ENCODE measurements at places on chromosomes 11 and 22.

DNA sequence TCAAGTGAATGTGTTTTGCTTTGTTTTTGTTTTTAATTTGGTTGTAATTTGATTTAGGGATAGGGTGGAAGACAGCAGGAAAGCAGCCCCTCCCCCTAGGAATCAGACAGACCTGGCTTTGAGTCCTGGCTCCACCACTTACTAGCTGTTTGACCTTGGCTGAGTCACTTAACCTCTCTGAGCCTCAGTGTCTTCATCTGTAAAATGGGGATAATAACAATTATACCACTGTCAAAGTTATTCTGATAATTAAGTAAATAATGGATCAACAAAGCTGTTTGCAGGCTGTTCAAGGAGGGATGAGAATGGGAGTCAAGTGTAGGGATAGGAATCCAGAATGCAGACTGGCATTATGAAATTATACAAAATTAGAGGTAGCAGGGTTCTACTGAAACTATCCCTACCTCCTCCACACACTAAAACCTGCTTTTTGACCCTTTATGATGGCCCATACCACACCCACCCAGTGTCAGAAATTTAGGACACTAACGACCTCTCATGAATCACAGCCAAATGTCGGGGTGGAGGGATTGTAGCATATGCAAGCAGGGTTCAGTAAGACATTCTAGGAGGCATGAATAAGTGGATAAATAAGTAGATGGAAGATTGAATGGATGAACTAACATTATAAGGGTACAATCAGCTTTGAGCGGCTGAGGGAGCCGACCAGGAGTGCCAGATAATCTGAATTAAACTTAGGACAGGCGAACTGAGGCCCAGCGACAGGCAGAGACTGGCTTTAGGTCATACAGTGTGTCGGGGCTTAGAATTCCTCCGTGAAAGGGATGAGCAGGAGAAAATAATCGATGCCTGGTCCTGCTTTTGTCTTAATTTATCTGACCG lies 974 bp downstream of the ANAPC15 start:
- DNase-seq, result no peak

DNA sequence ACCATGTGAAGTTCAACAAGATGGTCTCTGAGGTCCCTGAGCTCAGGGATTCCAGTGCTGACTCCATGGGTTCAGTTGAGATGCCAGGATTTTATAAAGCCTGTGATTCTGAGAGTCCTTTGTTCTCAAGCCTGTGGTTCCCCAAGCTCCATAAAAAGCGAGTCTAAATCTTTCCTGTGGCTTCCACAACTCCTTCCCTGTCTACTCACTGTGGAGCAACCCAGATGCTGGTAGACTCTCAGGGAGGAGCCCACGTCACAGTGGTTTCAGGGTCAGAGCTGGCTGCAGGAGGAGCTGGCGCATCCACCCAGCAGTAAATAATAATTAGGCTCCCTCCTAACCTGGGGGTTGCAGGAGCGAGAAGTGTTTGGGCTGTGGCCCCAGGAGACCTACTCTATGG lies 2.0 kb upstream of the RELT start:
- no peak for DNase-seq

- DNase-seq, result no peak
Measured at GRCh38 chr11:13762718-13763117, 94.2 kb downstream of the FAR1 start.

DNA sequence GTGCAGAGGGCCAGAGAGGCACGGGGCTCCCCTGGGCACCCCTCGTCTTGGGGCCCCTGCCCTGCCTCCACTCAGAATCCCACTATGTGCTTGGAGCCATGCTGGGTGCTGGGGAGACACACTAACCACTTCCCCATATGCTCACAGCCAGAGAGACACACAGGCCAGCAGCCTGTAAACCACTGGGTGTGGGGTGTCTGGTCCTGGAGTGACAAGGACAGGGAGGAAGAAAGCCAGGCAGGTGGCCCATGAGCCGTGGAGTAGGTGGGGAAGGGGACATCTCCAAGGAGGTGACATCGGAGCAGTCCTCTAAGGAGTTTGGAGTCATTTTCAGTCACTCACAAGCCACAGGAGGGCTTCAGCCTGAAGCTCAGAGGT lies 58.9 kb downstream of the CDKN1C start:
- peak; percentile 38 for DNase-seq

DNA sequence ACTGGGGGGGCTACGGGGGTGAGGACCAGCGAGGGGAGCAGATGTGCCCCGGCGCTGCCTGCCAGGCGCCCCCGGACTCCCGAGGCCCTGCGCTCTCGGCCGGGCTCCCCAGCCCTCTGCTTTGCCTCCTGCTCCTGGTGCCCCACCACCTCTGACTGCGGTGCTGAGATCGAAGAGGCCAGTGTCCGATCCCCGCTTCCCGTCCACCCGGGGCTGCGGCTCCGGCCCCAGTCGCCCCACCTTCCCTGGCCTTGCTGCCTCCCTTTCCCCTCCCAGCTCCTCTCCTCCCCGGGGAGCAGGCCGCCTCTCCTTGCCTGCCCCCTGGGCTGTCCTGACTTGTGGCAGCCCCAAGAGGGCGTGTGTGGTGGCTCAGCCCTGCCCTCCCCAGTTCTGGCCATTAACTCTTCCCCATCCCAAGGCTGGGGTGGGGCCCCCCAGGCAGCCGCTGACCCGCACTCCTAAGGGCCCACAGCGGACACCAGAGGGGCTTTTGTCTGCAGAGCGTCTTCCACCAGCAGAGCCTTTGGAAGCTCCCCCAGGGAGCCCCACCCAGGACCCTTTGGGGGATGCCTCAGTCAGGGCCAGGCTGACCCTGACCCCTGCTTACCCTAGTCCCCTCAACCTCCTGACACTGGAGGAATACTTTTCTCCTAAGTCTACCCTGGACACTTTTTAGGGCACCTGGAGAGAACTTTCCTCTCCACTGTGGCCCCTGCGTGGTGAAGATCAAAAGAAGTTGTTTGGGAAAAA lies 16.6 kb downstream of the RTN4RL2 start:
- DNase-seq, result peak; percentile 81

- no peak for DNase-seq
Measured at GRCh38 chr22:29663180-29663821, 56.5 kb upstream of the CABP7 start.

DNA sequence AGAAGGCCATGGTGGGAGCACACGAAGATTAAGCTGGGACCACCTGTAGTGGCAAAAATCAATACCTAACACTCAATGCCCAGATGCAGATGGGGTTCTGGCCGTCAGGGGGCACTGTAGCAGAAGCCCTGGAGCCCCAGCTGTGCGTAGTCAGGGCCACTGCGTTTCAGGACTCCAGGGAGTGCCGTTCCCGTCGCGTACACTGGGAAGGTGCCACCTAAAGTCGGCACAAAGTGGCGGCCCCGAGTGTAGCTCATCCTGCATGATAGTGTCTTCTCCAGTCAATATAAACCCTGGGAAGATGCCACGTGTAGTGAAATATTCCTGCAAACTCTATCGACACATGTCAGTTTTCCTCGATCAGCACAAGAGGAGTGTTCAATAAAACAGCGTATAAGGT lies 123.8 kb upstream of the NTM start:
- peak; percentile 36 for DNase-seq

DNA sequence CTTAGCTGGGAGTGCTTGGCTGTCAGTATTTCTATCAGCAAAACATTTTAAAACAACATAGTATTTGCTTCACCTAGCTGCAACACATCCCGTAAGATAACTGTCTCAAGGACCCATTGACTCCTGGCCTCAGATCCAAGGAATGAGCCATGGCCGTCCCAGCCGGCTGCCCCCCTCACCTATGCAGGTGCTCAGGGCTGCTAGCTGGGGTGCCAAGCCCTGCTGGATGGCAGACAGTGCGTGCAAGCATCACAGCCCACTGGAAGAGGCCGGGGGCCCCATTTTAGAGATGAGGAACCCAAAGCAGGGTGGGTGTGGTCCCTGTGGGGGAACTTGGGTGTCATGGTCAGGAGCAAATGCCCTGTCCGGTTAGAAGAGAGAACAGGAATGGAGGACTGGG lies 8.5 kb downstream of the PSMC3 start:
- DNase-seq, result no peak

- DNase-seq, result no peak
Measured at GRCh38 chr11:3201677-3202181, 16.9 kb downstream of the MRGPRG start.

DNA sequence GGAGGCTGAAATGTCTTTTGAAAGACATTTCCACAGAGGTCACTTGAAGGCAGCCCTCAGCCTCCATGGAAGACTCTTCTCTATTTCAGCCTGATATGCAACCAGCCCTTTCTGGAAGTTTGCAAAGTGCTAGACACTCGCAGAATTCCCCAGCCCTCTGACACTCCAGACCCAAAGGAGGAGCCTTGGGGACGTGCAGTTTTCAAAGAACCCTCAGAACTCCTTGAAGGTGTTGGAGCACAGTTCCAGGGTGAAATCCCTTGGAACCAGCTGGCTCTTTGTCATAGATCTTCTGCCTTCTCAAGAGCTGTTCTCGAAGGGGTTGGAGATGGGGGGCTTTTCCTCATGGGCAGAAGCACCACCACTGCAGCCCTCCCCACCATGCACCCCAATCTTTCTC lies 19.6 kb downstream of the SPATA19 start:
- DNase-seq, result no peak

GRCh38 chr11:118068206-118068944 lies 8.5 kb upstream of the TMPRSS4 start:
- no peak for DNase-seq

DNA sequence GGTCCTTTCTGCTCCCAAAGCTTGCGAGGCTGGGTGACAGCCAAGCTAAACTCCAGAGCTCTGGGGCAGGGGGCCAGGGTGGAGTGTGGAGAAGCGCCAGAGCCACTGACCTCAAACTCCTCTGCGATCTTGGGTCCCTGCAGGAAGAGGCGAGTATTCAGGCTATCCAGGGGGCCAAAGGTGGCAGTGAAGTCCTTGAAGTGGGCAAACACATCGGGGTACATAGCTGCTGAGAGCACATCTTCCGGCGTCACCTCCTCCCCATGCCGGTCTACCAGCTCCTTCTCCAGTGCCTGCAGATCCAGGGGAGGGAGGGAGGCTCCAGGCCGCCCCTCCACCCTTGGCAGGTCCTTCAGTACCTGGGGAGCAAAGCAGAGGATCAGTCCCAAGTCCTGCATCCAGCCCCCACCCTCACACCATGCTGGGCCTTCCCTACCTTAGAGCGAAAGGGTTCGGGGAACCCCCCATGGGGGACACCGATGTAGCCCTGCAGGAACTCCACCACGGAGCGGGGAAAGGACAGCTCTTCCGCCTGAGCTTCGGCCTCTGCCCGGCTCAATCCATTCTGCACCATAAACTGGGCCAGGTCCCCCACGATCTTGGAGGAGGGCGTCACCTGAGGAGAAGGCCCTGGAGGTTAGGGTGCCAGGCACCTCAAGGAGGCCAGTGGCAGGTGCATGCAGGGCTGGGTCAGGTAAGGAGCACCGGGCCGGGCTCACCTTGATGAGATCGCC lies 6.4 kb downstream of the RCE1 start:
- no peak for DNase-seq

DNA sequence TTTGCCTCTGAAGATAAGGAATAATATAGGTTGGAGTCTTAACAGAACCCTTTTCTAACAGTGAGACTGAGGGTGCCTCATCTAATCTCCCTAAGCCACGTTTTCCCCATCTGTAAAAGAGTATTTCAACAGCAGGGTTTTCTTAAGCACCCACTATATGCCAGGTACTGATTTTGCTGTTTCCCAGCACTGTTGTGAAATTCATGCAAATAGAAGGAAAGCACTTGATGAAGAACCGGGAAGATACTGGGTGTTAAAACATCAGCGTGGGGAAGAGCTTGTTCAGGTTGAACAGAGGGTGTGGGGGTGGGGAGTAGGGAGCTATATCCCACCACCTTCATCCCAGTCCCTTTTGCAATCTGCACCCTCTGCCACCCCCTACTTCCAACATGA lies 2.8 kb downstream of the HMOX1 start:
- no peak for DNase-seq

- no peak for DNase-seq
Measured at GRCh38 chr22:46417769-46418168, 82.3 kb downstream of the TRMU start.

GRCh38 chr11:45577752-45578151 lies 87.7 kb downstream of the CHST1 start:
- no peak for DNase-seq

DNA sequence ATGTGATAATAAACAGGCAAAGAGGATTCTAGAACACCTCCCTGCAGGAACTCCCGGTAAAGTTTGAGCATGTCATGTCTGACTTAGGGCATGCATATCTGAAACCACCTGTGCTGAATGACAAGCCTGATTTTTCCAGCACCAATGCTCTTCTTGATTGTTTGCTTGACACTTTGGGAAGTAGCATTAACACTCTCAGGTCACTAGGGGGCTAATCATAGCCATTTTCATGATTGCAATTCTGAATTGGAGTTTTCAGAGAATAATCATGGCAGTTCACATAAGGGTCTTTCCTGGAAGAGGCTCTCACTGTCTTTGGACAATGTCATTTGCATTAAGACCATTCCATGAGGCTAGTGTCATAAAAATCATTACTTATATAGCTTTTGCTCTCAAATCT lies 234.4 kb upstream of the MTNR1B start:
- peak; percentile 30 for DNase-seq

- peak; percentile 58 for DNase-seq
Measured at GRCh38 chr22:21865041-21865440, 2.4 kb downstream of the MAPK1 start.

DNA sequence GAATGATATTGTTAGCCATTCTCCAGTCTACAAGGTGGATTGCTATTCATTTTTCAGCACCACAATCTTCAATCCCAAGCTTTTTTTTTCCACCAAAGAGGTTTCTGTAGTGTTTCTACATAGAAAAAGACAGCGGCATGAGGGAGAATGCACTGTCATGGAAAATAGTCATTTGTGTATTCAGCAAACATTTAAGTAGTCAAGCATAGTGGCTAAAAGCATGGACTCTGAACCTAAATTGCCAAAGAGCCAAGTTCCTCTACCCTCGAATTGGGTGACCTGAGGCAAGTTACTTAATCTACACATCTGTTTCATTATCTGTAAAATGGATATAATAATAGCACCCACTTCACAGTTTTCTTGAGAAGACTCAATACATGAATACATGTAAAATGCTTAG lies 14.2 kb downstream of the GAS2 start:
- DNase-seq, result no peak

DNA sequence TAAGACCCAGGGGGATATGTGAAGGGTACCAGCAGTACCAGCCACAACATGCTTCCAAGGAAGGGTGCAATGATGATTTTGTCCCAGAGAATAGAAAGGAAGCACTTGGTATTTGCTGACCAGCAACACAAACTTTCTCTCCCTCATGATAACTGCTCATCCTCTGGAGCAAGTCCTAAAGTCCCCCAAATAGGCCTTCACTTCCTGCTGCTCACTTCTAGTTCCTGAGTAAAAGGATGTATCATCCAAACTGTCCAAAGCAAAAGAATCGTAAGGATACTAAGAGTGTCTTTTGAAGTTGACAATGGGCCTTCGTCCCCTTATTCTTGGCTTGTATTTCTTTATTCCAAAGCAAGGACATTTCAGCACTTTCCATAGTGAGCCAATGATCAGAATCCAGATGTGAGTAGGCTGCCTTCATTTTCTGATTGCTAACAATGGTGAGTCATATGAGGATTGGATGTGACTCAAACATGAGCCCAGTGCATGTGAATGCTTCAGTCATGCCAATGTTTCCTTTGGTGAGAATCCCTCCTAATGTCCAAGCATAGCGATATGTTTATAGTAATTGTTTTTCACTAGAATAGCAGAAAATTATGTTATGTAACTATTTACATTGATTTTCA lies 243.4 kb upstream of the POU2AF2 start:
- peak; percentile 81 for DNase-seq
